ENCODE measurements at places on chromosomes 4 and X.

- DNase-seq, result no peak
These were observed at the start of gene DCAF8L2 for GRCh38 chrX:27590044-27590443. Gene DCAF8L2, plus strand, starts transcription at chrX:27590344. Its CDS starts 156,552 bp downstream, at chrX:27746896.

DNA sequence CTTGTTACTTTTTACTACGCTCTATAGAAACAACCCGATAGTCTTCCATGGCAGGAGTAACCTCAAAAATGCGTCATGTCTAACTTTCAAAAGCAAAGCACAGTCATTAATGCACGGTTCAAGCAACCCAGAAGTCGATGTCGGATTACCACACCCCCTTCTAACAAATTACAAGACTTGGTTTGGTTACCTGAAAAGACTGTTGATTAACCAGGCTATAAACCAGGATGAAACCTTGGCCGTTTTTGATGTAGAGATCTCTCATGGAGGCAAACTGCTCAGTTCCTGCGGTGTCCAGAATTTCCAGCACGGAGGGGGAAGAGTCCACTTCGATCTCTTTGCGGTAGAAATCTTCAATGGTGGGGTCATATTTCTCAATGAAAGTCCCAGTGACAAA is 2.4 kb downstream of the RAP2C start:
- DNase-seq, result no peak

GRCh38 chrX:50067435-50068284 is 133.1 kb downstream of the AKAP4 start:
- DNase-seq, result no peak

DNA sequence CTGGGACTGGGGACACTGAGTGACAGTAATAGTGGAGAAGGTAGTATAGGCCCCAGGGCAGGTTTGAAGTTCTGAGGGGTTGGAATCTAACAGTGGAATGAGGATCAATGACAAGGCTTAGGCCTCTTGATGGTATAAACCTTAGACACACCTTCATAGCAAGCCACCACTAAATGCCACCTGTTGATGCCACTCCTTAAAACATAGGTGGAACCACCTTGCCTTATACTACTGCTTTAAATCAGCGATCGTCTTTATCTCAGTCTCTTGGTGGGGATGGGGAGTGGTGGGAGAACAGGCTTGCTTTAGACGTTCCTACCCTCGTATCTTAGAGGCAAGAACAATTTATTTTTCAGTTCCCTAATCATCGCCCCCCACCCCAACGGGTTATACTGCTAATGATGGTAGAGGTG is 1.2 kb downstream of the RAB33B start:
- no peak for DNase-seq

GRCh38 chrX:108025954-108026600 is 18.8 kb upstream of the VSIG1 start:
- DNase-seq, result no peak

- DNase-seq, result no peak
These were observed 42.0 kb downstream of the SOD3 start for GRCh38 chr4:24837336-24837735.

GRCh38 chr4:80422727-80423404 is 87.3 kb downstream of the CFAP299 start:
- no peak for DNase-seq

- DNase-seq, result no peak
These were observed 1345.5 kb downstream of the TECRL start for GRCh38 chr4:63063760-63064159.

DNA sequence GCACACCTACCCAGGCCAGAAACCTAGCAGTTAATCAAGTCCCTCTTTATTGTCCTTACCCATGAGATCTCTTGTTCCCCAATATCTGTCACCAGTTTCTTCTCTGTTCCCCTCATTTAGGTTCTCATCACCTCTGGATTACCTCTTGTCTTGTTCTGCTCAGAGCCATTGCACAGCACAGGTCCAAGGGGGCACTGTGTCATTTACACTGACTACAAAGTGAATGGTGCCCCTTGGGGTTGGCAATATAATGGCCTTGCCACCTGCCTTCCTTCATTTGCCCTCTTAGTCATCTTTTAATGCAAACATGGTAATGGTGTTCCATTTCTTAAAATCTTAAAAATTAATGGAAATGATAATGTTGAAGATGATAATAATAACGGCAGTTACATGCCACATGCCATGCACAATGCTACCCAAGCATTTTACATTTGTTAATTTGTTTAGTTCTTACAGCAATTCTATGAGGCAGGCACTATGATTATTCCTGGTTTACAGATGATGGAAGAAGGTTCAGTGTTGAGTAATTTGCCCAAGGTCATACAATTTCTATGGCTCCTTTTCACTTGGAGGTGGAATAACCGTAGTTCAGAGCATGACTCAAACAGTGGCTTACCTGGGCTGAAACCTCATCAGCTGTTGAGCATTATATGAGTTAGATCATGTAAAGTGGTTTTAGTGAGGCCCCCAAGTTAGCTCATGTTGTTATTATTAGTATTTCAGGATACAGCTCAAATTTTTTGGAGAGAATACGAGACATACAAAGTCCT is 117.9 kb downstream of the RASL11B start:
- no peak for DNase-seq

DNA sequence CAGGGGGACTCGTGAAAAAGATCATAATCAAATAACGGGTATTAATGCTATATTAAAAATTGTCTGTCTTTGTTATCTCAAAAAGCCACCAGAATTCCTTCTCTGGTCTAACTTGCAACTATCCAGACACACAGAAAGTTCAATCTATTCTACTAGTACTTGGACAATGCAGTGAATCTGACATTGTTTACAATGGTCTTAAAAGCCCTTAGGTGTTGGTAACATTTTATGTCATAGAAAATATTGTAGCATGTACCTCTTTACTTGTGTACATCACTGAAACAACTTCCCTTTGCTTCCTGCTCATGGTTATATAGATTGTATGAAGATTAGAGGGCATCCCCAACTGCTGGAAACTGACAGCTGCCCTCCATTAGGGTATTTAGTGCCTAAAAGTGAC is 71.1 kb upstream of the PPP3CA start:
- no peak for DNase-seq

DNA sequence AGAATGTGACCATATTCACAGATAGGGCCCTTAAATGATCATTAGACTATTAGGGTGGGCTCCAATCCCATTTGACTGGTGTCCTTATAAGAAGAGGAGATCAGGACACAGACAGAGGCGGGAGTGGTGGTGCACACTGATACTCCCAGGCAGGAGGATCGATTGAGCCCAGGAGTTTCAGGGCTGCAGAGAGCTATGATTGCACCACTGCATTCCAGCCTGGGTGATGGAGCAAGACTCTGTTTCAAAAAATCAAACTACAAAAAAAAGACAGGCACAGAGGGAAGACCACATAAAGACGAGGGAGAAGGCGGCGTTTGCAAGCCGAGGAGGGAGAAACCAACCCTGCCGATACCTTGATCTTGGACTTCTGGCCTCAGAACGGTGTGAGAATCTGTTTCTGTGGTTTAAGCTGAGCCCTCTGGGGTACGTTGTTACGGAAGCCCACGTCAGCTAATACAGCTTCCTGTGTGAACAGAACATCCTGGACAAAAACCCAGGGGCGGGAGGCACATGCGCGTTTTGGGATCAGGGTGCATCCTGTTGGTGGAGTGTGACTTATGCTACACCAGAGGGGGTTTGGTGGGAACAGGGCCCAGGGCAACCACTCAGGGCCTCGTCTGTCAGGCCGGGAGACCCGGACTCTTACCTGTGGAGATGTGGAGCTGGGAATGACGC is 211.8 kb upstream of the PSAPL1 start:
- no peak for DNase-seq

GRCh38 chr4:172173206-172173605 is 360.0 kb downstream of the GALNTL6 start:
- no peak for DNase-seq

GRCh38 chrX:19535476-19535875 is 20.2 kb upstream of the MAP3K15 start:
- DNase-seq, result no peak

Measured in stimulated activated CD4-positive, alpha-beta T cell treated with anti-CD3 and anti-CD28 coated beads, Interleukin-2, amount 100 ng/mL, for 48 hours (primary cell).